NCI-H2029 treated with DMSO at 0.1 percent for 48 hours (cell line): ENCODE measurements at places on chromosomes 6 and 20.

DNA sequence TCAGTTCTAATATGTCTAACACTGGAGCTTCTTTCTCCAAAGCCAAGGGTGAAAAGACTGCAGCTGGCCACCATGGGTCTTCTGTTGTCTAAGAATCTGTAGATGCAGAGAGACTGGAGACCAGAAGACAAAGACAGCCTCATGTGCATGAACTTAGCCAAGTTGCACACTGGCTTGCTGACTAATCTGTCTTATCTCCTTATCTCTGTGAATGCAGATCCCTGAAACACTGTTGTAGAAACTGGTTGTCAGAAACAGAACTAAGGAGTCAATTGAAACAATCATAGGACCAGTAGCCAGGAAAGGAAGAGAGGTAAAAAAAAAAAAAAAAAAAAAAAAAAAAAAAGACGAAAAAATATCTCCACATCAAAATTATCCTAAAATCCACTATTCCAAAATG lies 109.7 kb downstream of the BFSP1 start:
- DNase-seq: no peak

DNA sequence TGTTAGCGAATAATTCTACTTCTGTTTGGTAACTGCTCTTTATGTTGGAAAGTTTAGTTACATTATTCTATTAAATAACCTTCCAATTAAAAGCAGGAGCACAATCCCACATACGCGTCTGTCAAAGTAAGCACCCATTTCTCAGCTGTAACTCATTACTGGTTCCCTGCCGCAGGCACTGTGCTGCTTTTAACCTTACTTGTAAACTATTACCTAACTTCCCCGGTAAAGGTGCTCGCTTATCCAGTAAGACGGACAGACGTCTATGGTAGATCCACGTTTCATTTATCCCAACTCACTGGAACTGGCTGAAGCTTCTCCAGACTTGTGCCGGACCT lies 529 bp upstream of the ENPP4 start:
- no peak for DNase-seq

GRCh38 chr20:43023836-43024235 lies 165.9 kb downstream of the PTPRT start:
- no peak for DNase-seq

DNA sequence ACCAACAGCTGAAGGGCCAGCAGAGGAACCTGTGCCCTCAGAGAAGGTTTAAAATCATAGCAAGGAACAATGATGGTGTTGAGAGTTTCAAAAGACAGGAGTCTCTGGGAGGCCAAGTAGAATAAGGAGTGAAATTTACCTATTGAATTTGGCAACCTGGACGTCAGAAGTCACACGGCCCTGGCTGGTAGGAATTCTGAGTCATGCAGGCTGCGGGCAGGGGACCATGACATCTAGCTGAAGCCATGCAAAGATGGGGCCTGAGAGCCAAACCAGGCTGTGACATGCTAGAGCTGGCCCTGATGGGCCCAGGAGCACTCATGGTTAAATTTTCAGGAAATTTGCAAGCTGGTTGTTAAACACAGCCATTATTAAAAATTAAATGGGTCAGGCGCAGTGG lies 64.0 kb upstream of the SNX9 start:
- no peak for DNase-seq

DNA sequence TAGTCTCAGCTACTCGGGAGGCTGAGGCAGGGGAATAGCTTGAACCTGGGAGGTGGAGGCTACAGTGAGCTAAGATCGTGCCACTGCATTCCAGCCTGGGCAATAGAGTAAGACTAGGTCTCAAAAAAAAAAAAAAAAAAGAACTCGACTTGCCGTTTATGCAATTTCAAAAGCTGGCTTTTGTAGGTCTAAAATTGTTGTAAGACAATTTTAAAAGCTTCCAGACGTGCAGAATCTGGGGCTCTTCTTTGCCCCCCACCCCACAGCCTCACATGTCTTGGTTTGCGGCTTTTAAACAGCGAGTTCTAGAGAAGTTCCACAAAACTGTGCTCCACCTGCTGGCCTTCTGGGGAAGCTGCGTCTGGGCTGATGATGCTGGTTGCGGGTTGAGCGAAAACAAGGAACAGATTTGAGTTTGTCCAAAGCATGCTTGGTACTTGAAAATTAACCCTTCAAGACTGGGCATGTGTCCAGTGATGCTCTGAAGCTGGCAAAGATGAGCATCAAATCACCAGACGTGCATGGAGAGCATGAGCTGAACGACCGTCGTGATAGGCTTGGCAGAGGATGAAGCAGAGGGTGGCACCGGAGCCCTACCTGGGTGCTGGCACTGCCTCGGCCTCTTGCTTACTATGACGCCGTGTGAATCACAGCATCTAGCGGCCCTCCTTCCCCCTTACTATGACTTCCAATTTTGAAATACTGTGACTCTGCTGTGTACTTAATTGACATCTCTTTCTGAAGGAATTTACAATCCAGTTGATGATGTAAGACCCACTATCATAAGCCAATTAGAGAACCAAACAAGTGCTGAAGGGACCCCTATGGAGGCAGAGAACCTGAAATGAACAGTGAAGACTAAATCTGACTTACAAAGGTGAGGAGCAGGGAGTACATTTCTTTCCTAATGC lies 171.4 kb downstream of the GMPR start:
- DNase-seq: peak; percentile 39

- DNase-seq: no peak
These were observed 230.7 kb downstream of the GMPR start for GRCh38 chr6:16468991-16469615.
